NCI-H2171 (cell line): ENCODE measurements at places on chromosomes 5 and 9.

DNA sequence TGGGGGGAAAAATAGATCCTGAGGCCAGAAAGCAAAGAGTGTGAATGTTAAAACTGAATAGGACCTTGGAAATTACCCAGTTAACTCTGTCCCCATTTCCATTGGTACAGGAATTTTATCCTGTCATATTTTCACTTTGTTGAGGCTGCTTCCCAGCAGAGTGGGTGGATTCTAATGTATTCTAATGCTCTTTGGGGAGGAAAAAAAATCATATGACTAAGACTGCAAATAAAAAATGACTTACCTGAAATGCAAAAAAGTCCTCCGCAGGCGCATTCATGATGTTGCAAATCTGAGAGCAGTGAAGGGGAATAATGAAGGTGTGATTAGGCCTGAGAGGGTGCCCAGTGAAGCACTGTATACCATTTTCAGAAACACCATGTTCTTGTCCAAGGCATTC is 41.2 kb downstream of the PDE6A start:
- DNase-seq, result no peak

- no peak for DNase-seq
Measured at GRCh38 chr9:122816163-122816867, 12.1 kb downstream of the PDCL start.

DNA sequence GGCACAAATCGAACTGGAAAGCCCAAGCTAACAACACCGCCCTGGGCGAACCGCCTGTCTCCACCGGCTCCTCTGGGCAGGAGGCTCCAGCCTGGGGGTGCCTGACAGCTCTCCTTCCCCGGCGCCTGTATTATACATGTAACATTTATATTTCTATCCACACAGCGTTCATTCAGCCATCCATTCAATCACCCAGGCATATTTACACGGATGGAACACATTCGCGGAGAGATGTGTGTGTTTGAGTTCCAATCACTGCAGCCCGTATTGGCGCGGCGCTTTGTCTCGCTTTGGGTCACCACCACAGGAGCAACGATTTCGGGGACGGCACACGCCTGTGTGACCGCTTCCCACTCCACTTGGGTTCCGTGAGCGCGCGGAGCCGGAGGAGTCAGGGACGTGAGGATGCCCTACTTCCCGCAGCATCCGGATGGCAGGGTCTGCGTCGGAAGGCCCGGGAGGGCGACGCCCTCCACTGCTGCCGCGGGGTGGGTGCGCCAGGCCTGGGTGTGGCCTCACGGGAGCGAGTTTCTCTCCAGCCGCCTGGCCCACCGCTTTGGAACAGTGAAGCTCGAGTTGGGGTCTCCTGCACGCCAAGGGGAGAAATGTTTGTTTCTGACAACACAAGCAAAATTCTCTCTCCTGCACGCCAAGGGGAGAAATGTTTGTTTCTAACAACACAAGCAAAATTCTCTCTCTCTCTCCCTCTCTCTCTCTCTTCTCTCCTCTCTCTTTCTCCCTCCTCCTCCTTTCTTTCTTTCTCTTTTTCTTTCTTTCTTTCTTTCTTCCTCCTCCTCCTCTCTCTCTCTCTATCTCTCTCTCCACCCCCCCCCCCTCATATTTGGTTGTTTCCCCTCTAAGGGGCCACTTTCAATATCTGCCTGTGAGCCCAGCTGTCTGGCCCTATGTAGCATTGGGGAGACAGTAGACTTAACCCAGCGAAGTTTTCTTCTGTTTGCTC is 1.1 kb upstream of the SV2C start:
- no peak for DNase-seq

GRCh38 chr5:109650493-109650892 is 39.2 kb upstream of the MAN2A1 start:
- DNase-seq, result no peak

DNA sequence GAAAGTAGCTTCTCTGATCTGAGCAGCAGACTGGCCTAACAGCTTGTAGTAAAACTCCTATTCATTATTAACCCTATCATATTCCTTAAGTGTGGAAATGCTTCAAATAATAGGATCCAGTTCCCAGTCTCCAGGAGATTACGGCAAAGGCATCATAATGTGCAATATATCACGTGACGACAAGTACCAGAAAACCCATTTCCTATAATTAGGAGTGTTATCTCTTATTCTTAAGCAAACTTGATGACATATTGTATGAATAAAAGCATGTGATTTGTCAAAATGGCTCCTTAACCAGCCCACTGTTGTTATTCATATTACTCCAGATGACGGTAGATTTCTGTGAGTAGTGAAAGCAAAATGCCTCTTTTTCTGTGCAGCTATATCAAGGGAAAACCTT is 2.9 kb downstream of the SV2C start:
- DNase-seq, result no peak

DNA sequence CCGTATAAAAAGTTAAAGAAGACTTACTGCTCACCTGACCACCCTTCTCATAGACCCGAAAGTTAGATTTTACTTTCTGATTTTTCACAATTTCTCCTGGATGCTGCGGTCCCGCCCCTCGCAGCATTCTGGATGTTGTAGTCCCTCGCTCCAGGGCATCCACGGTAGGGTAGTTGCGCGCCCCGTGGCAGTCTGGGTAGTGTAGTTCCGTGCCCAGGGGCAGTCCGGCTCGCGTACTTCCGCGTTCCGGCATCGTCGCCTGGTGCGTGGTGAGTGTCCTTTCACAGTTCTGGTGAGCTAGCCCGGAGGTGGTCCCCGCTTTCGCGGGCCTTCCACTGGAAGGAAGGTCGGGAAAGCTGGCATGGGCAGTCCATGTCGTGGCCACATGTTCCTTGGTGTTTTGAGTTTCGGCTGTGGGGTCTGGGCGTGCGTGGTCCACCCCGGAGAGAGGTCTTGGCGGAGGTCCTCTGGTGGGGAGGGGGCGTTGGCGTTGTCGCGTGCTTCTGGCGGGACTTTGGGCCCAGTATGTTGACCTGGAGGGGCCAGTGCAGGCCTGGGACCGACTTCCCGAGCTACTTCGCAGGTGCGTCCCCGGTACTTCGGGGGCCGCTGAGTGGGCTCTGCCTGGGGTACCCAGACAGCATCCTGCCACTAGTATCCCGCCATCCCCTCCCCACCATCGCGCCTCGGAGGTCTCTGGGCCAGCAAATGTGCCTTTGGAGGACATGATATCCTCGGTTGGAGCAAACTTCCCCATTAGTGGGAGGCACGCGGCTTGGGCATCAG is at the start of gene ZNF169:
ZNF169 (plus strand) TSS at position 222 of the 786 bp plus-strand sequence. CDS start 19,515 bp downstream, outside the sequence.
- DNase-seq, result peak; percentile 62

- no peak for DNase-seq
Measured at GRCh38 chr5:179417016-179417415, 71.8 kb upstream of the ADAMTS2 start.
